ENCODE measurements at places on chromosomes 5 and 9.

DNA sequence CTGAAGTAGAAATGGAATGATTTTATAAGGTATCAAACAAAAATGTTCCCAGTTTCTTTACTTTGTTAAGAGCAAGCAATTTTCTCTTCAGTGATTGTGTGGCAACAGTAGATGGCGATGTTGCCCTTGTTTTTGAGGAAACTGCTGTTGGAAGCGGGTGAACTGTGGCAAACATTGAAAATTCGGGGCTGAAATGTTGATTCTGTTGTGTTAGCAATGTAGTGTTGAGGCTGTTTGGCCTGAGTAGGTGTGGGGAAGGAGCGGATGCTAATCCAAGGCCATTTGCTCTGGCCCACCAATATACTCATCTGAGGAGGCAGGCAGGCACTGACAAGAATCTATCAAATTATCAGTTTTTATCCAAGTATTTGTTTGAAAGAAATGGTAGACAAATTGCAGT lies 129.8 kb downstream of the SLC12A2 start:
- no peak for DNase-seq

DNA sequence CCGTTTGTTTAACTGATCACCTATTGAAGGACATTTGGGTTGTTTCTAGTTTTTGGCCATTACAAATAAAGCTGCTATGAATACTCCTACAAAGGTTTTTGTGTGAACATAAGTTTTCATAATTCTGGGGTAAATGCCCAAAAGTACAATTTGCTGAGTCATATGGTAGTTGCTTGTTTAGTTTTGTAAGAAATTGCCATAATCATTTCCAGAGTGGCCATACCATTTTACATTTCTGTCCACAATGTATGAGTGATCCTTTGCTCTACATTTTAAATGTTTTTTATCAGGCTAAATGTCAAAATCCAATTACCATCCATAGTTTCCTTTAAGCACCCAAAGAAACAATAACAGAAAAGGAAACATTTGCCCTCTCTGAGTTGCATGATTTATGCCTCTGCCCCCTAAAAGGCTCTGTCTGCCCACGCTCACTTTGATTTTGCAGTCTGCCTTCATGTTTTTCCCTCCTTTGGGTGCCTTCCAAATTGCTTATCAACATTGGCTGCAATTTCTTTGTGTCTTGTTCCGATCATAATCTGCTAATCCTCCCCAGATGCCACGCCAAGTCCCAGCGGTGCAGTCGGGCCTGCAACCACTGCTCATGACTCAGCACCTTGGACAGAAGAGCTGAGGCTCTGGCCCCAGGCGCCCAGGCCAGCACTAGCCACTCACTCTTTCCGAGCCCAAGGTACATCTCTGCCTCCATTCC lies 339.2 kb downstream of the PIK3R1 start:
- DNase-seq: no peak

GRCh38 chr5:127906562-127907204 lies 176.9 kb upstream of the SLC12A2 start:
- no peak for DNase-seq

- no peak for DNase-seq
Measured at GRCh38 chr9:73011181-73011750, 58.4 kb upstream of the ALDH1A1 start.

DNA sequence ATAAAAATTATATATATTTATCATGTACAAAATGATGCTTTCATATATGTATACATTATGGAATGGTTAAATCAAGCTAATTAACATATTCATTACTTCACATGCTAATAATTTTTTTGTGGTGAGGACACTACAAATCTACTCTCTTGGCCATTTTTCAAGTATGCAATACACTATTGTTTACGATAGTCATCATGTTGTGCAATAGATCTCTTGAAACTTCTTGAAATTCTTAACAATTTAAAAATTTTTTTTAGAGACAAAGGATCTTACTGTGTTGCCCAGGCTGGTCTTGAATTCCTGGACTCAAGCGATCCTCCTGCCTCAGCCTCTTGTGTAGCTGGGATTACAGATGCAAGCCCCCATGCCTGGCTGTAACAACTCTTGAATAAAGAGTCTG lies 45.2 kb upstream of the SHOC1 start:
- no peak for DNase-seq

GRCh38 chr5:139906661-139907060 lies 111.1 kb downstream of the PSD2 start:
- DNase-seq: no peak

DNA sequence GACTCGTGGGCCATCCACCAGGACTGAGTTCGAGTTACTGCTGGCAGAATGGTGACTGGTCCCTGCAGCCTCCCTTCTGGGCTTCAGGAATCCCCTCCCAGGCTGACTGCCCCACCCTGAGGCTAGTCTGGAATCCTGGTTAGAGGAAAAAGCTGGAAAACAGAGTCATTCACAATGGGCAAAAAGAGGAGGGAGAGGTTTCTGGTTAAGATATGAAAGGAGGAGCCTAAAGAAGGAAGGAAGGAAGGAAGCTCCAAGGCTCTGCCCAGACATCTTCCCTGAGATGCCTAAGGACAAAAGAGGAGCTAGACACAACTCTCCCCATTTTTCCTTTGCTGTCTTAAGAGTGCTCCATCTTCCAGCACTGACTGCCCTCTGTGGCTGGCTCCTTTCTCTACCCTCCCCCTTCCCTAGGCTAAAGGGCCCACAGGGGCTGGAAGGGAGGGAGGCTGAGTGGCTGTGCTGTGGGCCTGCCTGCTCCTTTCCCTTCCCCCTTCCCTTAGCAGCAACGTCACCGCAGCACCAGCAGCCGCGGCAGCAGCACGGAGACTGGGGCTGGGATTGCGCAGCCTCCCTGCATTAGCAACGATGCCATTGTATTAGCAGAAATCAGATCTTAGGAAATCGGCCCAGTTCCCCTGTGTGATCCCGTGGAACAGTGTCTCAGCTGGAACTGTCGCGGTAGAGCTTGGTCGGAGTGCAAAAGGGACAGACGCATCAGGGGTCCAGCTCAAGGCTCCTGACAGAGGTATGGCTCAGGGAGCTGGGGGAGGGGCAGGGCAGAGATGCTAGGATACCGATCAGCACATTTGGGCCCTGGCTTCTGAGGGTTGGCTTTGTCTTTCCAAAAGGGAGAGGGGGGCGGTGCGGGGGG lies 48.7 kb downstream of the RUSC2 start:
- no peak for DNase-seq

DNA sequence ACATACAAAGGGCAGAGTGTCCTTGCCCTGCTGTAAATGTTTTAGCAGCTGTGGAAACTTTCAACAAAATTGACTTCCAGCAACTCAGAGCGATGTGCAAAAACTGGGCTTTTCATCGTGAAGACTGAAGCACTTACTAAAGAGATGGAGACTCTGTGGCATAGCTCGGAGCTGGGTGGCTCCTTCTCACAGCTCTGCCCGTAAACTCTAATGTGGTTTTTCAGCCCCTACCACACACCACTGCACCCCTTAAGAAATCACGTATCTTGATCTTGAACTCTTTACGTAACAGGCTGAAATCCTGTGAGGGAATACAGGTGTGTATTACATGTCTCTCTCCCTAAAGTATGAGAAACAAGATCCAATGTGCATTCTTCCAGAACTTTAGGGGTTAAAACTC lies 124.4 kb downstream of the MEF2C start:
- no peak for DNase-seq

DNA sequence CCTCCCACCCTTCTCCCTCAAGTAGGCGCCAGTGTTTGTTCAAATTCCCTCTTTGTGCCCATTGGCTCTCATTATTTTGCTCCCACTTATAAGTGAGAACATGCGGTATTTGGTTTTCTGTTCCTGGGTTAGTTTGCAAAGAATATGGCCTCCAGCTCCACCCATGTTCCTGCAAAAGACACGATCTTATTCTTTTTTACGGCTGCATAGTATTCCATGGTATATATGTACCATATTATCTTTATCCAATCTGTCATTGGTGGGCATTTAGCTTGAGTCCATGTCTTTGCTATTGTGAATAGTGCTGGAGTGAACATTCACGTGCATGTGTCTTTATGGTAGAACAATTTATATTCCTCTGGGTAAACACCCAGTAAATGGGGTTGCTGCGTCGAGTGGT lies 63.0 kb upstream of the OTULINL start:
- DNase-seq: no peak

GRCh38 chr5:168961681-168962080 lies 339.3 kb downstream of the SLIT3 start:
- no peak for DNase-seq

DNA sequence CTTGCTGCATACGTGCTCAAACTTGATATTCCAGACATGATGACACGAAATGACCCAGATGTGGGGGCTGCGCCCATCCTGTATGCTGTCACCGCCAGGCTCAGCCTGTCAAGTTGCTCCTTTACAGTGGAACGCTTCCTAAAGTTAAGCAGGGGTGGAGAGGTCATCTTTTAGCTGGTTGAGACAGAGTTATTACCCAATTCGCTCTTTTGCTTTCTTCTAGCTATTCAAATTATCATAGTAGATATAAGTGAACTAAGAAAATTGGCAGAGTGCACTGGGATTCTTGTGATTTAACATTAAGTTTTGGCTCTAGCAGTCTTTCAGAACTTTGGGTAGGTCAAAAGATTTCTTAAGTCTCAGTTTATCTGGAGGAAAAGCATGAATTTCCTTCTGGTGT lies 69.8 kb upstream of the BASP1 start:
- DNase-seq: no peak

Data from epithelial cell of proximal tubule (primary cell).